ENCODE measurements at places on chromosomes 3 and 15.

DNA sequence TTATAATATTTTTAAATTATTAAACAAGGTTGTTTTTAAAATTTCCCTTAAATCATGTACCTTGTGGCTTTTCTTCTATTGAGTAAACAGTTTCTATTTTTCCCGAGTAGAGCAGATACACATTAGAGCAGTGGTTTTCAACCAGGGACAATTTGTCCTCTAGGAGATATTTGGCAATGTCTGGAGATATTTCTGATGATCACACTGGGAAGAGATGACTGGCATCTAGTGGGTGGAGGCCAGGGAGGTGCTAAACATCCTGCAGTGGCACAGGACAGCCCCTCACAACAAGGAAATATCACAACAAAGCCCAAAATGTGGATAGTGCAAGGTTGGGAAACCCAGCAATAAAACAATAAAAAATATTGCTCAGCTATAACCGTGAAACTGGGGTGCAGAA lies 113.0 kb upstream of the PTPRG start:
- DNase-seq: no peak

- no peak for DNase-seq
Observed at GRCh38 chr3:15451216-15452113, 24.1 kb downstream of the EAF1 start.

- DNase-seq: no peak
Observed at GRCh38 chr15:45333550-45333949, 44.8 kb downstream of the GATM start.

DNA sequence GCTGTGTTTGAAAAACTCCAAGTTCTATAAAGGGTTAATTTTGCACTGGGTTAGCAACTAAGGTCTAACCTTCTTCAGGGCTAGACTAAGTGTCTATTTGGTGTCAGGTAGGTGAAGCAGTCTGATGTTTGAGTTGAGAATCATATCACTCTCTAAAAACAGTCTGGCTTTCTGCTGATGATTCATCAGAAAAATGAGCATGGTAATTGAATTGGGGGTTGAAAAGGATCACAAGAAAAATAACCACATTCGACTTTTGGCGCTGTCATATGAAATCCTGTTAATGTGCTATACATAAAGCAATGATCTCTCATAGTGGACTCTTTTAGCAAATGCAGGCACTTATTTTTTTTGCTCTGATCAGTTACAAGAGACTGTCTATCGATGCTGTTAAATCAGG lies 242.2 kb upstream of the AZI2 start:
- DNase-seq: no peak

- no peak for DNase-seq
Observed at GRCh38 chr3:136396916-136397315, 146.8 kb downstream of the PCCB start.

GRCh38 chr3:5016211-5017161 lies 37.2 kb downstream of the BHLHE40 start:
- DNase-seq: no peak

GRCh38 chr3:39809995-39810595 lies 686 bp downstream of the MYRIP start:
- DNase-seq: no peak

DNA sequence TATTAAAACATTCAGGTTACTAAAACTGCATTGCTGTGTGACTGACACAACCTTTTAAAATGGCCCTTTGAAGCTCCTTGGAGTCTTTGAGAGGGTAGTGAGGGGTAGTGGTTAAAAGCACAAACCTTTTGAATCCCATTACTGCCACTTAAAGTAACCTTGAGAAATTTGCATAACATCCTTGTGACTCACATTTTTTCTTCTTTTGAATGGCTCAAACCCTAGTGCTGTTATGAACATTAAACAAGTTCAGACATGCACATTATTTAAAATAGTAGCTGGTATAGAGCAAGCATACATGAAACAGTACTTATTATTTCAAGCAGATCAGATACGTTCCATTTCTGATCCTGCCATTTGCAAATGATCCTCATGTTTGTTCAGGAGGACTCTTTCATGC lies 3.7 kb upstream of the CLDN1 start:
- DNase-seq: no peak

DNA sequence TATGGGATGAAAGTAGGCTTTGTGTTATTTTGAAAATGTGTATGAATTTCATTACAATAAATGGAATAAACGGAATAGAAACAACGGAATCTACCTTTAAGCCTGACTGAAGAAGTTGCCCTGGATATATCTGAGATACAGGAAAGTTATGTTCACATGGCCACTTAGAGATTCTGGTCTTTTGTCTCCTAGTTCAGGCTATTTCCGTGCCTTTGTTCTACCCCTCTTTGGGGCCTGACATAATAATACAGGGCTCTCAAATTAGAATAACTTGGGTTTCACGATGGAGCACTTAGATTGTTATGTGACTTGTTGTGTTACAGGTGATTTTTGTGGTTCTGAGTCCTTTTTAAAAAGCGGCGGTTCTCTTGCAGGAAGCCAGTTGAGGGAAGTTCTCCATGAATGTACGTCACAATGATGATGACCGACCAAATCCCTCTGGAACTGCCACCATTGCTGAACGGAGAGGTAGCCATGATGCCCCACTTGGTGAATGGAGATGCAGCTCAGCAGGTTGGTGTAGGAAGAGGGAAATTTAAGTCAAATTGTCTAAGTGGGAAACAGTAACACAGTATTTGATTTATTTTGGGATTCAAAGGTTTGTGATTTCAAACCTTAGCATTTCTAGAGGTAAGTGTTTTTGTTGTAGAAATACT lies 72.8 kb downstream of the FNDC3B start:
- no peak for DNase-seq

GRCh38 chr15:24772266-24772665 lies 96.7 kb downstream of the NPAP1 start:
- DNase-seq: no peak

DNA sequence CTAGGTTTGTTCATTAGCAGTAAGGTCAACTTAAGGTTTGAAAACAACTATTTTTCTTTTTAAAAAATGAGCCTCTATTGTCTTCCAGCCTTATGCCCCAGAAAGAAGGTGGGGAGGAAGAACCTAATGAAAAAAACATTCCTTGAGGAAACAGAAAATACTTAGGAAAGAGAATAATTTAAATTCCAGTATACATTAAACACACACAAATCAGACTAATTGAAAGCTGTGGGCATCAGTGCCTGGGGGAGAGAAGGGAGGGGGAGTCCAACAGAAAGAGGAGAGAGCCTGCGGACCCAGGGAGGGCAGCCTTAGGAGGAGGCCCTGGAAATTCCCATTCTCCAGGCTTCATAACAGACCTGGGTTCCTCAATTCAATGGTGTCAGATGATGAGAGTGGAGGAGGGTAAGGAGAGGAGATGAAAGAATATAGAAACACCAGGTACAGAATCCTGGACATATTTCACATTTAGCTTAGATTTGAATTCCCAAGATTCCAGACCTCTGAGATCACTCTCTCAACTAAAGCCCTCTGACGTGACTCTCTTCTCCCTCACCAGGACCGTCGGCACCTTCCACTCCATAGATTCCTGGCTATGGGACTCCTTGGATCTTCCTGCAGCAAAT lies 320.5 kb upstream of the UMPS start:
- DNase-seq: no peak

GRCh38 chr3:113242096-113242581 lies 30.8 kb downstream of the BOC start:
- no peak for DNase-seq

DNA sequence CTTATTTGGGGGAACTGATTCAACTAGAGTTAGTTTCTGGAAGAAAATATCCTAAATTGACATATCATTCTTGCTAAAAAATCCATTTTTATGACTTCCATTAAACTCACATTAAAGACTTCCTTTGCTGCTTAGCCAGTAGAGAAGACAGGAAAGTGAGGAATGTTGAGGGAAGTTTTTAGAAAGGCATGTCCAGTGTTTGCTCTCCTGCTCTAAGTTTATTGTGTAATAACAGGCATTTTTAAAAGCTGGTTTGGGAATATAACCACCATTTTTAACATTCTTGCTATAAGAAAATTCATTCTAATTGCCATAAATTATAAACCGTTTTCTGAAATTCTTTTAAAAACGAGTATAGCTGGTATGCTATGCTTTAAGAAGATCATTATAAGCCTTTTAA lies 428.0 kb downstream of the RAP2B start:
- DNase-seq: no peak

GRCh38 chr3:37210230-37210629 lies 35.8 kb upstream of the LRRFIP2 start:
- no peak for DNase-seq

DNA sequence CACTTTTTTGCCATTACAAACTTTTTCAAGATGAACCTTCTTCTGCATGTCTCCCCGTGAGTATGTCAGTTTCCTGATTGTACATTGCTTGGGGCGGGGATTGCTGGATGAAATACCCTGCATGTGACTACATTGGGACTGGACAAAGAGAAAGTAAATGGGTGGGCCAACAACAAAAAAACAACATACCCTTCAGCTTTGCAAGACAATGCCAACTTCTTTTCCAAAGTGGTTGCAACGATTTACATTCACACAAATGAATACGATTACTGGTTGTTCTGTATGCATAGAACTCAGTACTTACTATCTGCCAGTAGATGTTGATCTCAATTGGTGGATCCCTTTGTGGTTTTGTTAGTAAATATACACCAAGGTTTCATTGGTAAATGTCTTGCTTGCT lies 908.4 kb downstream of the AGBL1 start:
- no peak for DNase-seq

GRCh38 chr3:16790432-16791400 lies 94.0 kb upstream of the PLCL2 start:
- DNase-seq: no peak

DNA sequence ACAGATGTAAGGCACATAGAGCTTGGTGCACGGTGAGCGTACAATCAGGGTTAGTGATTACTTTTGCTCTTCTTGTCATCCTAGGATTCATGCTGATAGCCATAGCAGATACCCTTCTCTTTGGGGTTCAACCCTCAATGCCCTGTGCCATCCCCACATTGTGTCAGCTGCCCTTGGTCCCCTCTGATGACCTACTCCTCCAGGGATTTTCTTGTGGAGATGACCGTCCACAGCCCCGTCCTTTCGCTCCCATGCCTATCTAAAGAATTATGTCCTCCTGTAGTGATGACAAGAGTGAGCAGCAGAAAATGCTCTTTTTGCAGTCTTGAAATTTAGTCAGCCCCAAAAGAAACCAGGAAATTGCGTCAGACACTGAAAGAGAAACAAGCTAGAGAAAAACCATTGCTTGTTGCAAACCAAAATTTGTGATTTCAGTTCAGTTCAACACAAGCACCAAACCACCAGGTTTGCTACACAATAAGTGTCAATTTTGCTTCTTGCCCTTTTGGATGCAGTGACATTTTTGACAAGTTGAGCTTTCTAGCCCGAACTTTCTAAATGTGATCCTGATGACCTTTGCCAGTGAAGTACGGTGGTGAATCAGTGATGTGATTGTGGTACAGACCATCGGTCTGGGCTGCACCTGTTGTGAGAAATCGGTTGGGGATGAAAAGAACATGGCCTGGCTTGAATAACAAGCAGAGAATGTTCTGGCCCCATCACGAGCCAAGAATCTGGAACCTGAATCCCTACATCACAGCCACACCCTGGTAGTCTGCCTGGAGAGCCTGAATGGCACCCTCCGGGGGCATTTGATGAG lies 41.3 kb downstream of the CMTM7 start:
- DNase-seq: no peak

DNA sequence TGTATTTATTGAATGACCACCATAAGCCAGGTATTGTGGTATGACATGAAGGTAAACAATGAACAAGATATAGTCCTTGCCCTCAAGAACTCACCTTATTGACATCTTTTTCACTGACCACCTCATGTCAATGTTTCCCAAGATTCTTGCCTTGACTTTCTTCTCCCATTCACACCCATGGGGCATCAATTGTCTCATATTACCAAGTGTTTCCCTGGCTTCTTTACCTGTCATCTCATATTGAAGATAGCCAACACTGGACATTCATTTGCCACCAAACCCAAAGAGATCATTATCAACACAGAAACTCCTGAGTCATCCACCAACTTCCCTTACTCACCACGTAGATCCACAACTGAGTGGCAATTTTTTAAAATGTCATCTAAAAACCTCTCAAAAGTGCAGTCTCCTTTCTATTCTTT lies 2.2 kb downstream of the EFHB start:
- no peak for DNase-seq

GRCh38 chr15:85499371-85499887 lies 119.0 kb downstream of the AKAP13 start:
- no peak for DNase-seq

GRCh38 chr15:51377038-51377786 lies 35.8 kb downstream of the GLDN start:
- DNase-seq: no peak

Data from stimulated activated CD8-positive, alpha-beta memory T cell treated with anti-CD3 and anti-CD28 coated beads, Interleukin-15, amount 100 ng/mL, for 24 hours (primary cell).